ENCODE measurements at places on chromosomes 3 and 15. TPM values are rescaled to one million over a fixed set of nuclear protein-coding genes. Genes with fewer than 3 reads are reported as not detected.

Gene OIP5
- 3.1 TPM for polyA plus RNA-seq

Gene CCDC33
- not detected for polyA plus RNA-seq

Gene GOLGA6C
- not detected for polyA plus RNA-seq

Gene PDZRN3
- polyA plus RNA-seq = 74.4 TPM

Gene ERC2
- polyA plus RNA-seq = 0.82 TPM

Gene TUSC7
- polyA plus RNA-seq = not detected

Gene CAMP
- 1.7 TPM for polyA plus RNA-seq

Gene SNTN
- polyA plus RNA-seq = 0.35 TPM

Gene DET1
- 11.0 TPM for polyA plus RNA-seq

Gene ZPLD1
- polyA plus RNA-seq = 0.05 TPM

Gene LRRC49
- polyA plus RNA-seq = 5.6 TPM

Gene HIGD2B
- not detected for polyA plus RNA-seq

Gene SLC7A14
- 0.44 TPM for polyA plus RNA-seq

Gene P2RY1
- 7.5 TPM for polyA plus RNA-seq

Gene RTF1
- 54.7 TPM for polyA plus RNA-seq

Gene THSD4
- 22.7 TPM for polyA plus RNA-seq

Gene PLCL2
- 12.3 TPM for polyA plus RNA-seq

Gene CYP11A1
- polyA plus RNA-seq = 3.6 TPM

Gene GAP43
- 3.6 TPM for polyA plus RNA-seq

Gene IGF2BP2
- polyA plus RNA-seq = 59.5 TPM

Gene COL6A5
- 0.03 TPM for polyA plus RNA-seq

Gene NAA80
- polyA plus RNA-seq = 7.6 TPM

Gene RASL12
- polyA plus RNA-seq = 11.9 TPM

Gene C3orf70
- polyA plus RNA-seq = 6.6 TPM

Gene APH1B
- polyA plus RNA-seq = 12.7 TPM

Gene SLC12A1
- 0.07 TPM for polyA plus RNA-seq

Gene PIGZ
- 0.78 TPM for polyA plus RNA-seq

Gene GREM1
- polyA plus RNA-seq = 0.98 TPM
